Stimulated activated naive CD4-positive, alpha-beta T cell (primary cell): ENCODE measurements at places on chromosomes 6 and 20.

DNA sequence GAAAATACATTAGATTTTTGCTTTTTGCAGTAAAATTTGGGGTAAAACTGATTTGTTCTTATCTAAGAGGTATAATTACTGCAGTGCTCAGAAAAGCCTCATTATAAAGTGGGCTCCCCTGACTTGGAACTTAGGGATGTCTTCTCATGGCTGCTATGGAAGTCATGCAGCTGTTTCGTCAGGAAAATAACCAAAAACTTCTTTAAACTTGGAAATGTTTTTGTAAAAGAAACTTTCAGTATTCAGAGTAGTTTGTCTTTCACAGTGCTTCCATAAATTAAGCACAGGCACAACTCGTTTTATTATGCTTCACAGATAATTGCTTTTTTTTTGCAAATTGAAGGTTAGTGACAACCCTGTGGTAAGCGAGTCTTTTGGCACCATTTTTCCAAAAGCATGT lies 6.8 kb downstream of the MAPK14 start:
- DNase-seq: no peak

GRCh38 chr6:47059216-47059885 lies 17.2 kb upstream of the ADGRF1 start:
- DNase-seq: no peak

DNA sequence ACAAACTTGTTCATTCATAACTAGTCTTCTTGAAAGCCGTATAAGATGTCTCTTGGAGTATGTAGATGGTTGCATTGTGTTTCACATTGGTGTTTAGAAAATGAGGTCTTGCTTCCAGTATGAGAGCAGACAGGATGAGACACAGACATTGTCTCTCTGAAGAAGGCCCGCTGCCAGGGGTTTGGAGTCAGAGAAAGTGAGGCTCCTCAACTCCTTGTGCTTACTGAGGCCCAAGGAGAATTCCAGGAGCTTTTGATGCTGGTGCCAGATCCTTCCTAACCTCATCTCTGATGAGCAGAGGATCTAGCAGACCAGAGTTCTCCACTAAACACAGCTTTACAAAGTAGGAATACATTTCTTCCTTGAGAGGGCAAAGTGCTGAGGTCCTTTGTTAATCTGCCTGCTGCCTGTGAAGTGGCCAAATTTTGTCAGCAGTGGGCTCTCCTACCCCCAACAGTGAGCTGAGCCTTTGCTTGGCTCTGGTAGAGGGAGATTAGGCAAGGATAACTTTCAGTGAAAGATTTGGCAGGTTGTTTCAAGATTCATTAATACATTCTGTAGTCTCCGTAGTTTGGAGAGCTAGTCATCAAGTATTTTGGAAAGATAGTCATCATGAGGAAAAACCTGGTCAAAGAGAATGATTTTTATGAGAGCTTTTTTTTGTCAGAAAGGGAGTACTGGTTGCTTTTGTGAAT lies 9.7 kb downstream of the MAPRE1 start:
- DNase-seq: no peak

DNA sequence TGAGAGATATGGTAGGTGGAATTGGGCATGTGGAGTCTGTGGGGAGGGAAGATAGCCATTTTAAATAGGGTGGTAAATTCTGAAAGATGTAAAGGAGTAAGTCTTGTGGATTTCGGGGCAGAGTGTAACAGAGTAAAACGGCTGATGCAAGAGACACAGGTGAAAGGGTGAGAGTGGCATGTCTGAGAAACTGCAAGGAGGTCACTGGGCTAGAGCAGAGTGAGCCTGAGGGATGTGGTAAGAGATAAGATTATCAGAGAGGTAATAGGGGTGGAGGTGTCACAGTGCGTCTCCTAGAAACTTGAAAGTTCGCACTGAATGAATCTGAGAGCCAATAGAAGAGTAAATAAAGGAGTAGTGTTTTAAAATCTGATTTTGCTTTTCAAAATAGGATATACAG lies 308.1 kb downstream of the EPM2A start:
- DNase-seq: no peak

GRCh38 chr6:128630213-128630612 lies 109.8 kb upstream of the PTPRK start:
- no peak for DNase-seq

- no peak for DNase-seq
Measured at GRCh38 chr6:2396042-2396657, 150.7 kb upstream of the GMDS start.

GRCh38 chr6:46172176-46172575 lies 1.4 kb upstream of the ENPP5 start:
- no peak for DNase-seq

GRCh38 chr6:811191-811590 lies 118.3 kb upstream of the EXOC2 start:
- no peak for DNase-seq

GRCh38 chr6:4511641-4512020 lies 264.6 kb upstream of the CDYL start:
- no peak for DNase-seq

DNA sequence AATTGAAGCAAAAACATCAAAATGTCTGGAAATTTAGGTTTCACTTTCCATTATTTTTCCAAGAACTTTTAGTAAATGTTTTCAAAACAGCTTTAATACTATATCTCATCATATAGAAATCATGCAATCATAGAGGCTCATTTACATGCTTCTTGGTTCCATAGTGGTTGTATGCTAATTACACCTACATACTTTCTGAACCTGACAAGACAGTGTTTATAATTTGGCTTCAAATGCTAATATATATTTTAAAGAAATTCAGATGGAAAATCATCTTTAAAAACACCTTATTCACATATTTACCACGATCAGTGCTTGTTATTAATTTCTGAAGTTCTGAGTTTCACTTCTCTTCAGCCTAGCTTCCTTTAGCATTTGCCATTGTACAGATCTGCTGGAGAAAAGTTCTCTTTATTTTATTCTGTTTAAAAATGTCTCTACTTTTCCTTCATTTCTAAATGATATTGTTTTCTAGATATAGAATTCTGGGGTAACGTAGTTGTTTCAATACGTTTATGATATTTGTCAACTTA lies 89.9 kb downstream of the PLCB1 start:
- DNase-seq: no peak

DNA sequence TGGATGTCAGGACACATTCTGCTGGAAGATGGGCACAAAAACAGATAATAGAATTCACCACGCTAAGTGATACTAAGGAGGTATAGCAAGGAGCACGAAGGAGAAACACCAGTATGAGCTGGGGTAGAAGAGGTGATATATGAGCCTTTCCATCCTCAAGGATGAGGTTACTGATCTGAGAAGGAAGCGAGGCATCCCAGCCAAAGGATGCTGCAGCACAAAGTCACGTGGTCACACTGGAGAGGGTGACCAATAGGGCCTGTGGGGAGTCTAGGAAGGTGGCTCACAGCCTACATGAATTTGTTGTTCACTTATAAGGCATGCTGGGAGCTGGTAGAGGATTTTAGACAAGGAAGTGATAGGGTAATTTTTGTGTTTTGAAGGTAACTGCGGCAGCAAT lies 1.4 kb downstream of the GINS1 start:
- no peak for DNase-seq
